ENCODE measurements at places on chromosomes 3 and 15.

DNA sequence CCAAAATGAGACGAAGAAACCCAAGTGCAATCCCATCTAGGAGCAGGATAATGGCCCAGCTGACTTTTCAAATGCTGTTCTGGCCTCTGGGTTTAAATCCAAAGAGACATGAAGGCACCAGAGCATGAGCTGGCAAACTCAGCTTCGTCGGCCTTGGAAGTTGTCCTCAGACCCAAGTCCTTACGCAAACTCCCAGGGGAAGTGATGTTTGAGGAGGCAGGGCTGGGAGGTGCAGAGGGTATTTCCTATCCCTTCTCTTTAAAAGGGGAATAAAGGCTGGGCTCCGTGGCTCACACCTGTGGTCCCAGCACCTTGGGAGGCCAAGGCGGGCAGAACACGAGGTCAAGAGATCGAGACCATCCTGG, 68.9 kb upstream of the HERC1 start:
- DNase-seq = no peak

- no peak for DNase-seq
Measured at GRCh38 chr3:175278680-175279079, 419.5 kb downstream of the NAALADL2 start.

GRCh38 chr3:8237893-8238292, 263.7 kb upstream of the LMCD1 start:
- DNase-seq = no peak

DNA sequence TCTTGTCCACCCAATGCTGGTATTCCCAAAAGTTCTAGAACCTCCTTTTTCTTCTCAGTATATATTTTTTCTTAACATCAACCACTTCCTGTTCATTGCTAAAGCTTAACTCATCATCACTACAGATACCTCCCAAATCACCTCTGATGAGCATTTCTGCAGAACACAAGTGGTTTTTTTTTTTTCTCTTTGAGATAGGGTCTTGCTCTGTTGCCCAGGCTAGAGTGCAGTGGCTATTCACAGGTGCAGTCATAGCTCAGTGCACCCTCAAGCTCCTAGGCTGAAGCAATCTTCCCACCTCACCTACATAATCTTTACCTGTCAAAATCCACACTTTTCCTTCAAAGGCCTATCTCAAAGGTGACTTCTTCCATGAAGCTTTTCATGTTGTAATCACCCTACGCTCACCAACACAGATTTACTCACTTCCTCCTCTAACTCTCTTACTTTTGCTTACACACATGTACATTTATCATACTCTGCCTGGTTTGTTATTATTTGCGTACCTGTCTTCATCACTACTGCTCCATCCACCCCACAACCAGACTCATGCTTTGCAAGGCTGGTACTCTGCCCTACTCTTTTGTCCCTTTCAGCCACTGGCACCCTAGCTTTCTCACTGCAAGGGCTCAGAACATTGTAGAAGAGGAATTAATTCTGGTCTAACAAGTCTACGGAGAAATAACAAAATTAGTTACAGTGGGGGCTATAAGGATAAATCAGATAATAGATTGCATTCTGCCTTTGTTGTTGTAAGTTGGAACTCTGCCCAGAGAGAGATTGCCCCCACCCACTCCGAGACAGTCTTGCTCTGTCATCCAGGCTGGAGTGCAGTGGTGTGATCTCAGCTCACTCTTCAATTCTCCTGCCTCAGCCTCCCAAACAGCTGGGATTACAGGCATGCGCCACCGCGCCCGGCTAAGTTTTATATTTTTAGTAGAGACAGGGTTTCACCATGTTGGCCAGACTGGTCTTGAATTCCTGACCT, 27.5 kb downstream of the HERC1 start:
- DNase-seq = no peak

DNA sequence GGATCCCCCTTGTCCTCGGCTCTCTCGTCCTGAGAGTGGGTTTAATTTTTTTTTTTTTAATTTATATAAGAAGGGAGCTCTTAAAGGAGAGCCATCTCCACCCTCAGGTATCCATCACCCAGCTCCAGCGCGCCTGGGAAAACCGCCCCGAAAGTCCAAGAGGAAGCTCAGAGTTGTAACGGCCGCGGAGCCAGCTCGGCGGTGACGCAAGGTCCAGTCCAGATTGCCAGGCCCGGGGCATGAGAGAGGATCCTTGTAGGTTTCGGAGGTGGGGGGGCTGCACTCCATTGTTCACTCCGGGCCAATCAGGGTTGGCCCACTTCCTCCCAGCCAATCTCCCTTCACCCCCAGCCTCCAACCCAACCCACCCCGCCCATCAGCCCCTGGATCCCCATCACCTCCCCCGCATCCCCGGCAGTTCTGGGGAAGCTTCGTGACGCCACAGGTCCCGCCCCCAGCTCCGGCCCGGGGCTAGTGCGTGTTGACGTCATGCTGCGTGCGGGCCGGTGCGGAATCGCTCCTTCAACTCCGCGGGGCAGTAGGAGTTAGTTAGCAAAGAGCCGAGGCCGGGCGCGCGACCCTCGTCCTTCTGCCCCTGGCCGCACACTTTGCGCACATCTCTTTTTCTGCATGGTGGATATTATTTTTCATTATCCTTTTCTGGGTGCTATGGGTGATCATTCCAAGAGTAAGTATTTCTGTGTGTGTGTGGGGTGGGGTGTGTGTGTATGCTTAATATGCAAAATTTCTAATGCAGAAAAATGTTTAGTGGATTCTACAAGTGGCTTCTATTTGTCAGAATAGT, at the start of gene ISL2:
TSS of gene ISL2 (plus strand) at position 520 of the 805 bp plus-strand sequence. CDS start at position 631, 111 bp downstream.
- DNase-seq = no peak

DNA sequence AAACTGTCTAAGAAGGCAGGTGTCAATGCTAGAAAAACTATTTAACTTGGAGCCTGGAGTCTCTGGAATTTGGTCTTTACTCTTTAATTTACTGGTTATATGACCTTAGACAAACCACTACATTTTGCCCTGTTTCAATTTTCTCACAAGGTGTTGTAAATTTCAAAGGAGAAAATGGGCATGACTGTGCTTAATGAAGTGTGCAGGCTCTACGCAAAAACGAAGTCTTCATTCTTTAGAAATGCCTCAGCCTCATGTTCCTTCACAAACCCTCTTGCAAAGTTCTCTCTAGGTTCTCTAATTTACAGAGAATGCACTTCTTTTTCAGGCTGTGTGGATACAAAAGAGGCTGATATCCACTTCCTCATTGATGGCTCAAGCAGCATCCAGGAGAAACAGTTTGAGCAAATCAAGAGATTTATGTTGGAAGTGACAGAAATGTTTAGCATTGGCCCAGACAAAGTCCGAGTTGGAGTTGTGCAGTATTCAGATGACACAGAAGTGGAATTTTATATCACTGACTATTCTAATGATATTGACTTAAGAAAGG, 39.1 kb downstream of the COL6A5 start:
- no peak for DNase-seq

GRCh38 chr15:76976572-76977270, 18.2 kb upstream of the PSTPIP1 start:
- DNase-seq = no peak

DNA sequence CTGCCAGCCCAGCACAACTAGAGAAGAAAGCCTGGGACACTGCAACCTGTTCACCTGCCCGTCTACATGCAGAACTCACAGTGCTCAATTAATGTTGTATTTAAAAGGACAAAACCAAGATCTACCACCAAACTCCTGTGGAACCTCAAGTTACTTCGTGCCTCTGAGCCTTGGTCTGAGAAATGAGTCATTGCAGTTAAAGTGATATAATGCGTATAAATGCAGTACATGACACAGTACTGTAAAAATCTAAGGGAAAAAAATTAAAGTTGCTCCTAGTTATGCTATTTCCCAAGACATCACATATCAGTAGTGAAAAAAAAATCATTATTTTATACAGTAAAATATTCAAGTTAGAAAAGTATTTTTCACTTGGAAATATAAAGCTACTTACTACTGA, 138.9 kb downstream of the ZIC4 start:
- DNase-seq = no peak

DNA sequence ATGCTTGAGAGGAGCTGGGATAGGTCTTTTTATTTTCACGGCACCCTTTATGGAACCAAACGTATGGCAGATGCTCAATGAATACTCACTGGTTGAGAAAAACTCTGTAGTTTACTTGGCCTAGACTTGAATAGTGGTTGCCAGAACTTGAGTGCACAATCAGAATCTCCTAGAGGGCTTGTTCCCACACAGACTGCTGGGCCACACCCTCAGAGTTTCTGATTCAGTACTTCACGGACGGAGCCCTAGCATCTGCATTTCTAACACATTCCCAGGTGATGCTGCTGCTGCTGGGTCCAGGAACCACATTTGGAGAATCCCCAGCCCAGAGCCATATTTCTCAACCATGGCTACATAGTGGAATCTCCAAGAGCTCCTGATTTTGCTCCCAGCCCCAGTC, 24.6 kb downstream of the CA12 start:
- DNase-seq = no peak

DNA sequence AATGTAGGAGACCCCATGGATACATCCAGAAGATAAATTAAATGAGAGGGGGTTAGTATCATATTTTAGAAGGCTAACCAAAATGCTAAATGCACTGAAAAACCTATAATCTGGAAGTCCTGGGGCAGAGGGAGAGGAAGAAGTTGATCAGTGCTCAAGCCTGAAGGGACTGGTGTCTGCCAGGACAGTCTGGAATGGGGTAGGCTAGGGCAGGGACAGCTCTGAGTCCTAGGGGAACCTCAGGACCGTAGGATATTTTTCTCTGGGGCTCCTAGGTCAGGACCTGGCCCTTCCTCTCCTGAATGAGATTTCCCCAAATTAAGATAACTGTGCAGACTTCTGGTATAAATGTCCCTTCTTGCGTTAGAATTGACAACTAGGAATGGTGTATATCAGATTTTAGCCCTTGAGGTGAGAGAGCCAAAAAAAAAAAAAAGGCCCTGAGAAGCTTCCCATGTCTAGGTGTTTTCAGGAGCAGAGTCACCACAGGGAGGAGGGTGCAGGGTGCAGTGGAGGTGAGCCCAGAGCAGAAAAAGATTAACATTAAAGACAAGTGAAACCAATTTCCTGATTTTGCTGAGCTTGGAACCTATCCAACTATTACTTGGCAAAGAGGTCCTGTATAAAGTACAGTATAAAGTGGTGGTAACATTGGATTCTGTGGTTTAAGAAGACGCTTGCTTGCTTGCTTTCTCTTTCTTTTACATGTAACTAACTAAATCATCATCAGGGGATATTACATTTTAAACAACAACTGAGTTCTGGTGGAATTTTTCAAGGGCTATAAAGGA, 63.5 kb downstream of the HACD2 start:
- no peak for DNase-seq

DNA sequence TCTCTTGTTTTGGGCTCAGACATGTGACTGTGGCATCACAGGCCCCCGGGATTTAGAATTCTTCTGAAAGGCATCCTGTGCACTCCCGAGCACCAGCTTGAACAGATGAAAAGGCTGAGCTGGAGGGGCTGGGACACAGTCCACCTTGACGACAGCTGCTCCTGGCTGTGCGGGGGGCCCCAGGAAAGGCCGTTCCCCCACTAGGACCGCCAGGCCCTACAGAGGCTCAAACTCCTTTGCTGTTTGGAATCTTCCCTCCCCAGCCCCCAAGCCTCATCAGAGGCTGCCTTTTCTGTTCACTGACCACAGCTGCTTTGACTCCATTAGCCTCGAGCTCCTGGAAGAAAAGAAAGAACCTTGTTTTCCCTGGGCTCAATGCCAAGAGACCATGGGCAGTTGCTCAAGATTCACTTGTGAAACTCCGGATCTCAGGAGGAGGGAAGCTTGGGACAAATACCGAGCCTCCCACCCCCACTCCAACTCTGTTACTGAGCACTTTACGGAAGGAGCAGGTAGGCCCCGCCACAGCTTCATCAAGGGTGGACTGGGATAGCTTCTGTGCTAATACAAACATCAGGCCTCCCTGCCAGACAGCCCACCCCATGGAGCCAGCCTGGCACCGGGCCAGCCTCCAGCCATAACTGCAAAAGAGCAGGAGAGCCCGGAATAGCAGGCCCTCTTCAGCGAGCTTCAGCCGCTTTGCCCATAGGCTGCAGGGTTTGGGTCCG, 15.7 kb downstream of the CIDEC start:
- no peak for DNase-seq

DNA sequence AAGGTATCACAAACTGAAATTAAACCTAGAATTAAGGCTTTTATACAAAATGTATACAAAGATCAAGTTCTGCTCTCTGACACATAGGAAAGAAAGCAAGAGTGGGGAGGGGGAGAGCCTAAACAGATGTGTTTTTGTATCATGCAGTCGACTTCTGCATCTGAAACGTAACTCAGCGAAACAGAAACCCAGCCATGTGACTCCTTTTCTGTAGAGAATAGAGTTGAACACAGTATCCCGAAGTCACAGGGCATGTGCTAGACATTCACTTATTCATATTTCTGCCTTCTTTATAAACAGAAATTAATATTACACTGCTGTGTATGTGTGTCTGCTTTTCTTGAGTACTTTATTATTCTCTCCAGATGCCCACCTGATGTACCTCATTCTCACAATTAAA, 121.0 kb downstream of the PDZRN3 start:
- no peak for DNase-seq

DNA sequence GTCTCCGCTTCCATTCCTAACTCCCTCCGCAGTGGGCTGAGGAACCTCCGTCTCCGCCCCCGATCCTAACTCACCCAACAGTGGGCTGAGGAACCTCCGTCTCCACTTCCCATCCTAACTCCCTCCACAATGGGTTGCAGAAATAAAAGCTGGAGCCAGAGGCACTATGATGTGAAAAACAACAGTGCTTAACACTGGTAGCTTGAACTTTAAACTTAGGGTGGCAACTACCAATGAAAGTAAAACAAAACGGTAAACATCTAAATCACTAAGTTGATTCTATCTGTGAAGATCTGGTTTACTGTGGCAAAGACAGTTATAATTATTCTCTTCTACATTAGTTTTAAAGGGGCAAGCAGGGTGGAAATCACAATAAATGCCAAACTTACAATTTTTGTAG, 25.9 kb upstream of the GP5 start:
- DNase-seq = no peak

DNA sequence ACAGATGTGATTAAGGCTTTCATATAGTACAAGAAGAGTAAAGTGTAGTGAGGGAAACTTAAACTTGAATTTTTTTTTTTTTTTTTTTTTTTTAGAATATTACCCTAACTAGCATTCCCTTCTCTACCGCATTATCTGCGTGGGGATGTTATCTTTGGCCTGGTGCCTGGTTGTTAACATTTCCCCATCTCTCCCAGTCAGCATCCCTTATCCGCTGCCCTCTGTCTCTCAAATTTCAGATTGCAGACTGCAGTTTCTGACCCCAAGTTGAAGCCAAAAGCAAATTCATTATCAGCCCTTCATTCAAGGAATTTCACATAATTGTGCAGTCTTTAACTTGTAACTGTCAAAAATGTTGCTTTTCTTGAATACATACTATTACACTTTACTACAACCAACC, 353.0 kb downstream of the PLOD2 start:
- DNase-seq = no peak

GRCh38 chr3:71128961-71129360, 454.6 kb downstream of the FOXP1 start:
- DNase-seq = no peak

DNA sequence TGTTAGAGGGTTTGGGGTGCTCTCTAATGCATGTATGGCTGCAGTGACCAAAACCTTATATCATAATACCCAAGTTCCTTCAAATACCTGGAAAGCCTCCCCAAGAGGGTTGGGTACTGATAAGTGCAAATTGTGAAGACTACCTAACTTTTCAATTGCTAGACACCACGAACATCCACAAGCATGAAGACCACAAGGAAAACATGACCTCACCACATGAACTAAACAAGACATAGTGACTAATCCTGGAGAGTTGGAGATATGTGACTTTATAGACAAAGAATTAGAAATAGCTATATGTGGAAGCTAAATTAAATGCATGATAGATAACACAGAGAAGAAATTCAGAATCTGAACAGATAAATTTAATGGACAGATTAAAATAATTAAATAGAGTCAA, 23.9 kb upstream of the AADACL2 start:
- DNase-seq = no peak

- no peak for DNase-seq
Measured at GRCh38 chr15:51727141-51727897, 10.1 kb downstream of the LYSMD2 start.

Measured in stimulated activated CD8-positive, alpha-beta memory T cell treated with anti-CD3 and anti-CD28 coated beads, Interleukin-12 subunit alpha, Interleukin-12 subunit beta, amount 100 ng/mL, for 4 hours (primary cell).